ENCODE measurements at places on chromosomes 7 and 10.

GRCh38 chr10:96287392-96288105 is 16.2 kb upstream of the BLNK start:
- DNase-seq, result no peak

DNA sequence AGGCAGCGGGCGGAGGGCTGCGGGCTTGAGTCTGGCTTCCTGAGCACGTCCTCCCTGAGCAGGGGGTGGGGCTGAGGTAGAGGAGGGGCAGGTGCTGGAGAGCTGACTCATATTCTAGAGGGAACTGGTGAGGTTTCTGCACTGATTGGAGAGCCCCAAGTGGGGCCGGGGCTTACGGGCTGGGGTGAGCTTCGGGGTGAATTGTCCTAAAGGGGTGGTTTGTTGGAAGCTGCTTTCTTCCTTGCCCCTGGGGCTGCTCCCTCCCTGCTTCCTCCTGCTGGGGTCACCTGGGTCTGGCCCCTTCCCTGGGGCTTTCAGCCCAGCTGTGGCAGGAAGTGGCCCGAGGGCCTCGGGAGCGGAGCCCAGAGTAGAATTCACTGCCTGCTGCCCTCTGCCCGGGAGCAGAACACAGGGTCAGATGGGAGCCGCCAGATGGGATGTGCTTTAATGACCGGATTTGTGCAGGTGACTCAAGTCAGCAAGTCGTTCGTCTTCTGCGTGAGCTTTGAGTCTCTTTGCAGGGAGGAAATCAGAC is 48.6 kb downstream of the FAM20C start:
- no peak for DNase-seq

DNA sequence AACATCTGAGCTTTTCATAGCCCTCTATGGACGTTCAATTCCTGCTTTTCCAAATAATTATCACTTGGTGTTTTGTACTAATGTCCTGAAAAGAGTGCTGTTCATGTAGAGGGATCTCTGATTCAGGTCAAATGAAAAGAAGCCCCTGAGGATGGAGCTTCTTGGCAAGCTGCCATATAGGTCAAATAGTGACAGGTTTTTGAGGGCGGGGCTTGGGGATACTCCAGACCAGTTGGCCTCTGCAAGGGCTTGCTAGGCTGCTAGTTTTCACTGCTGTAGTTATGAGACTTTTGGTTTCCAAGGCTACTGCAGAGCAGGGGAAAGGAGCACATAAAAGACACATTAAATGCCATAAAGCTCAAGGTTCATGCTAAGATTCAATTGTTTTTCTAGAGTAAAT is 257.2 kb upstream of the CACNA2D1 start:
- no peak for DNase-seq

DNA sequence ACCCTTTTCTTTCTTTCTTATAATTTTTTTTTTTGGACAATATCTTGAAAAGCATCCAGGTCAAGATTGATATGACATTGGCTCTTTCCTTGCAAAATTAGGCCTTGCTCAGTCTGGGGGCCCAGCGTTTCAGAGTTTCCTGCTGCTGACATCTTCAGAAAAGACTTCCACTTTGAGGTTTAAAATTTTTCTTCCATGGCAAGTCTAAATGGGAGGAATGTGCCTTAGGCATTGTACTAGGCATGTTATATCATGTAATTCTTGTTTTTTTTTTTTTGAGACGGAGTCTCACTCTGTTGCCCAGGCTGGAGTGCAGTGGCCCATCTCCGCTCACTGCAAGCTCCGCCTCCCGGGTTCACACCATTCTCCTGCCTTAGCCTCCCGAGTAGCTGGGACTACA is 48.9 kb upstream of the PDZD8 start:
- DNase-seq, result no peak

DNA sequence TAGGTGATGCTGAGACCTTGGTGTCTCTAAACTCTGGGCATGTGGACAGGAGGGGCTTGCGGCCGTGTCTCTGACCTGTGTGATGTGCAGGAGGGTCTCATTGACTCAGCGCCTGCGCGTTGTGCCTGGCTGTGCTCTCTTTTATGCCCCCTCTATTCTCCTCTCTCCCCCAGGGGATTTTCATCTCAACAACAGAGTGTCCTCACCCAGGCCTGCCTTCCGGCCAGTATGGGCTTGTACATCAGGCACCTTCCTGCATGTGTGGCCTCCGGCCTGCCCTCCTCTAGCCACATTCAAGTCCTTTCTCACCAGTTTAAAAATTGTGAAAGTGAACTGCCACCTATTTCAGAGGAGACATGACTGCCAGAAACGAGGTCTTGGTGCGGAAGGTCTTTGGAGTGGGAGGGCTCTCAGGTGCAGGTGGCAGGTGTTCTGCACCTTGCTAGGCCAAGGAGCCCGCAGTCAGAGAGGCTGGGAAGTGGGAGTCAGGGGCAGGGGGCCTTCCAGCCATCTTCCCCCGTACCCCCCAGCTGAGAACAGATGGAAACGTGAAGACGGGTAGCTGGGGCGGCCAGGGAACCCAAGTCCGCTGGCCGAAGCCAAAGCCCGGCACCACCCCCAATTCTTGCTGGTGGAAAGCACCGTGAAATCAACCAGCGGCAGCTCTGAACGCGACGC is 531 bp upstream of the INTS15 start:
- no peak for DNase-seq

DNA sequence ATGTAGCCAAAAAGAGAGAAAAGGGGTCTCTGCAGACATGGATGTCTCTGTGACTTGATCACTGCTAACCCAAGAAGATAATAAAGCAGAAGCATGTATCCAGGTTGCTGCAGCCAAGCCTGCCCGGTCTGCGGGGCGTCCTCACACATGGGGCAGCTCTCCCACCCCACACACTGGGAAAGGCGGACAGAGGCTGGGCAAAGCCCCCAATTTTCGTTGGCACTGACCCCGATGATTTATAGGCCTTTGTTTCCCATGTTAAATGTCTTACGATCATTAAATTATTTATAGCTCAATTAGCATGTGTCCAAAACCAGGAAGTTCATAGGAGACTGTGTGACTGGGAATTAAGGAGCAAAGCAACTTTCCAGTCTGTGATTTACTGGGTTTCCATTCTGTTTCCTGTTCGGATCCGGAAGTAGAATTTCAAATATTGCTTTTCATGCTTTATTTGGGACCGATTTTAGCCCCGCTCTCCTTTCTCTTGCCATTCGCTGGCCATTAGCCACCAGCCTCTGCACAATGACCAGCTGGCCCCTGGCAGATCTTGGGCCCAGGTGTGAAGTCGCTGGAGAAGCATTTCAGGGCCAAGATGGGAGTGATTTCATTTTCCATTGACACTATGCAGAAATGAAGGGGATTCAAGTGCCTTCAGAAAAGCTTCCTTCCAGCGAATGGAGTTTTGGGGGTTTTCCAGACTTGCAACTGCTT is 91.6 kb downstream of the EGFR start:
- no peak for DNase-seq

- DNase-seq, result no peak
These were observed 19.9 kb upstream of the LMOD2 start for GRCh38 chr7:123635551-123636359.

DNA sequence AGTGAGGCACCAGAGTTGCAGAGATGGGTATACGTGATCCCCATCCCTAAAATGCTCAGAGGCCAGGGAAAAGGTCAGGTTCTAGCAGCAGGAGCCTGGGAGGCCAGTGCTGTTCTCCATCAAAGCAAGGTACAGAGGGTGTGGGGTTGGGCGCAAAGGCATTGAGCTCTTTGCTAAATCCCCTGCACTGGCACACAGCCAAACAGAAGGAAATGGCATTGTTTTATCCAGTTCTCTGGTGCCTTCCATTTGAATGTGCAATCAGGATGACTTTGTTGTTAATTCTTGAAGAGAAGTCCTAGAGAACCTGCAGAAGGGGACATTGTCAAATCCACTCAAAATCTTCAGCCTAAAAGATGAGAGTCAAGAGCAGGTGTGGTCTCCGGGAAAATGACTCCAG is 111.3 kb upstream of the CHST15 start:
- no peak for DNase-seq

DNA sequence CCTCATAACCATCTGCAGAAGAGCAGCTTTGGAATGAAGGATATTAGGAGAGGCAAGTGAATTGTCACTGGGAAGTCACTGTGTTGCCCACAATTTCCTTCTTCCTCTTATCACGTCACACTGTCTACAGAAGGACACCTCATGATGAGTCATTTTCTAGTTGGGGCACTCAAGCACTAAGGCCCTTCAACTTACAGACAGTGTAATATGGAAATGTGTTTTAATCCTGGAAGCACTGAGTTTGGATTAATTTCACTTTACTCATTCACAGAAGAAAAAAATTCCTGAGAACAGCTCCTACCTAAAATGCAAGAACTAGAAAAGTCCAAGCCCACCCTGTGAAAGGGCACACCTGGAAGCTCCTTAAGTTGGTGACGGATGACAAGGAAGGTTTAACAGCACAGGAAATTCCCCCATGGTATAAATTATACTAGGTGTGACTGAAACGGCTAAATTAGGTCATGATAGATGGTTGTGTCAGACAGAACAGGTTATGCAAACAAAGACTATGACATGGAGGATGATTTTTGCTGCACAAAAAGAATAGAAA is 56.6 kb downstream of the PARD3 start:
- DNase-seq, result no peak

GRCh38 chr10:70918851-70919530 is 30.6 kb upstream of the PCBD1 start:
- no peak for DNase-seq

- no peak for DNase-seq
These were observed 3.1 kb downstream of the ADIRF start for GRCh38 chr10:86971232-86971991.

DNA sequence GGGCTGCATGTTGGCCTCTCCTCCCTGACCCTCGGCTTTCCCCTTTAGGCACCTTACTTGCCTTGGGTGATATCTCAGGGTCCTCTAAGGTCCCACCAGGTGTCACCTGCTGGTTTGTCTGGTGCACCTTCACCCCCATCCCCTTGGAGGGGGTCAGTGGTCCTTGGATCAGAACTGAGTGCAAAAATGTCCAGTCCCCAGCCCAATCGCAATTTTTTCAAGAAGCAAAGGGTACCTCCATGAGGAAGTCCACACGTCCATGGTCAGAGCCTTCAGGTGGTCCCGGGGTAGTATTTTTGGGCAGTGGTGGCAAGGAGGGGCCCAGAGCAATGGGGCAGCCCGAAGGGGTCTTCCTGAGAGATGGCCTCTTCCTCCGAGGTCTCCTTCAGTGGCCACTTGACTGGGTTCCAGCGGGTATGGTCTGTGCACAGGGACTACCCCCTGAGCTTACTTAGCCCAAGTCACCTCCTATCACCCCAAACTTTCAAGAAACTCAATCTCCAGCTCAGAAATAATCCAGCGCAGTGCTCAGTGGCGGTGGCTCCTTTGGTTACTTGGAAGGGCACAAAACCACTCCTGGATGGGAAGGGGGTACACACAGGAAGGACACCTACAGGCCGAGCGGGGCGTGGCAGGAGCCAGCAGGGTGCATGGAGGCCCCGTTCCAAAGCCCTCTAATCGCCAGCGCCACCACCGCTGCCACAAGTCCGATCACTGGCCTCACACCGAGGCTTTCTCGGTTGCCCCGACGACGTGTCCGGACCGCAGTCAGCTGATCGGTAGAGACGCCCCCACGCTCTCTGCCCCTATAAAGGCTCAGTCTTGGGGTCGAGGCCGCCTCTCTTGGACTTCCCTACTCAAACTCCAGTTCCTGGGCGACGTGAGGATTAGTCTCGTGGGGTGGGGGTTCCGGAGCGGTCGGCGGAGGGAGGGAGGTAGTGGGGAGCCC is 4.5 kb downstream of the SAP25 start:
- DNase-seq, result no peak

- DNase-seq, result no peak
These were observed 1.9 kb downstream of the TSPAN33 start for GRCh38 chr7:129146237-129146979.
